ENCODE measurements at places on chromosomes 6 and 20.

- DNase-seq = no peak
Observed at GRCh38 chr20:37397076-37397953, 51.4 kb downstream of the SRC start.

DNA sequence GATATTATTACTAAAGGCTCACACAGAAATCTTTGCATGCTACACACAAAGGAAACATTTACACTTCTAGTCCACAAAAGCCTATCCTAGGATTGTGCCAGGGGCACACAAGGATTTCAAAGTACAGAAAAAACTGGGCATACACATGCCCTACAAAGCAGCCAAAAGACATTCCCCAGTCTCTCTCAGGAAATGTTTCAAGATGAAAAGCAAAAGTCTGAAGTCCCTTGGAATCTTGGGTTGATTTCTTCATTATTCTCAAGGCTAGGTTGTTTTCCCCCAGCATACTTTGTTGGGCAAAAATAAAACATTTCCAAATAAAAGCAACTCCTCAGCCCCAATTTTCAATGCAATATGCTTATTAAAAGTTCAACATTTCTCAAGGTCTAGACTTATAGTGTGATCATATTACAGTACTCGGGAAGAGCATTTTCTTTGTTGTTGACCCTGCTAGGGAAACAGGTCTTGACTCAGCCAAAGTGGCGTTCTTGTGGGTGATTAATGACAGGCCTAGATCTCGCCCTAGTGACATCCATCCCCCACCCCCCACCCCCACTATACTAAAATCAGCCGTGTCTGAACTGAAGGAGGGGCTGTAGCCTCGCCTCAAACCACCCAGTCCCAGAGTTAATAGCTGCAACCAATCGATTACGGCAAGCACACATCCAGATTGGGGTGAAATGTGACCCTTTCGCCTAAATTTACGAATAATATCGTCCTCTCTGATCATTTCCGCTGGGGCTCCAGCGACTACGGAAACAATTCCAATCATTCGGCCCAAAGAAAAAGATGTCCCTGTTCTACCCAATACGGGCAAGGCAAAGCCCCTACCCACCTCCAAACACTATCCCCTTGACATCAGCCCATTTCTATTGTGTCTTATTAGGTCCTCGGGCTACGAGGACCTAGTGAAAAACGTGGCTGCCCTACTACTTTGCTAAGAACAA is 1.4 kb downstream of the AKIRIN2 start:
- DNase-seq = no peak

- DNase-seq = no peak
Observed at GRCh38 chr20:62359043-62359490, 8.0 kb downstream of the LAMA5 start.

GRCh38 chr20:21608777-21609176 is 94.9 kb upstream of the NKX2-2 start:
- DNase-seq = no peak

DNA sequence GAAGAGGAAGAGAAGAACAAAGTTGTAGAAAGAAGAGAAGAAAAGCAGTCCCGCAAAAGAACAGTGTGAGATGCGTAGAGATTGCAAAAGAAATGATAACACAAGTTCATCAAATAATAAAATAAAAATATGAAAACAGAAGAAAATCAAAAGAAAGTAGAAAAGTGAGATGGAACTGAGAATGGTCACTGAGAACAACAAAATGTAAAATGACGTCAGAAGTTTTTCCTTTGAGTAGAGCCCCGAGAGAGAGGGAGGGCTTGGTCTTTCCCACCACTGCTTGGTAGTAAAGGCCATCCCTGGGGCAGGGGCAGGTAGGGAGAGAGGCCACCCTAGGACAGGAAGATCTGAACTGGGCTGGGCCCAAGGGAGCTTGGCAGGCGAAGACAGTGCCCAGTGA is 533.7 kb downstream of the QKI start:
- no peak for DNase-seq

DNA sequence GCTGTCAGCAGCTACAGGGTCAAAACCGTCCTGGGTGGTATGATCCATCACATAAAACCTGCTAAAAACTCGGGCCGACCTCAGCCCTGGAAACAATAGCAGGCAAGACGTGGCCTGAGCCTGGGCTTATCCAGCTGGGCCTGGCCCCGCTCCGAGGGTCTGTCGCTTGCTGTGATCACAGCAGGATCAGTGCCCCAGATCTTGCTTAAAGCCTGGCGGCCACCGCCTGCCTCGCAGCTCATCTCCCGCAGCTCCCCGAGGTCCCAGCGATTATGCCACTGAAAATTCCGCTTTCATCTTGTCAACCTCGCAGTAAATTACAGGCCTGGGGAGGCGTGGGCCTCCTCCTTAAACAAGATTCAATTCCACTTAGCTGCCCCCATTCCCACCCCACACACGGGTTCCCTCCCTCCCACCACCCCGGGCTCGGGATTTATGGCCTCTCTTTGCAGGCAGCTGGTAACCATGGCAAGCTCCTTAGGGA is 40.1 kb downstream of the CDH22 start:
- DNase-seq = no peak

- no peak for DNase-seq
Observed at GRCh38 chr6:73898599-73898998, 202.6 kb downstream of the CD109 start.

- no peak for DNase-seq
Observed at GRCh38 chr6:43054206-43054943, 724 bp upstream of the CUL7 start.

DNA sequence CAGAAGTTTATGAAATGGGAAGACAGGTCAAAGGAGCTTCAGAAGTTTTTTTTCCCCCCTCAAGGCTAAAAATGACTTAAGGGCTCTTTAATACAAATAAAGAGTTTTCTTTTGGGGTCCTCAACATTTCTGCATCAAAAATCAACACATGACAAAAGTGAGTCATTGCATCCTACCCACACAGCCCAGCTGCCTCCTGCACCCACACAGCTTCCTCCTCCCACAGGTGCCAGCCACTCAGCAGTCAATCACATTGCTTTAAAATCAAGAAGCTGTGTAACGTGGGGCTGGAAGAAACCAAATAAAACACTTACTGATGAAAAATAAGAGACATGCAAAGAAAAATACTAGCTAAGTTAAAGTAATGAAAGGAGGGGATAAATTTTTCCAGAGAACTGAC is 68.5 kb downstream of the MAP3K5 start:
- DNase-seq = no peak

- no peak for DNase-seq
Observed at GRCh38 chr6:161526794-161527193, 252.9 kb upstream of the AGPAT4 start.

DNA sequence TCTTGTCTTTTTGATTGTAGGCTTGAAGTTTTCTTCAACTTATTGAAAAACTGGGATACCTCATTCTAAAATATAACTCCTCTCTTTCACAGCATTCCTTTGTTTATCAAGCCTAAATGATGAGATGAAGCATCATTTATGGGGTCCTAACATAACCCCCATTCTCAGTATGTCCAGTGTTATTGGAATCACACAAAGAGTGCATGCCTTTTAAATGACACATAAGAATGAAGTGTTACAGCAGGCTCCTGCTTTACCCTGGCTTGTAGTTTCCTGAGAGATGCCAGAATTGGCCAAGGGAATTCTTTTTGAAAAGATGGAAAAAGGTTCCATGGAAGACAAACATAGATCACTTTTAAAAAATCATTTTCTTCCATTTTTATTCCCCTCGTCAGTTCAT is 502.4 kb downstream of the BCKDHB start:
- DNase-seq = no peak

GRCh38 chr6:66556936-66557335 is 849.9 kb upstream of the EYS start:
- DNase-seq = no peak

DNA sequence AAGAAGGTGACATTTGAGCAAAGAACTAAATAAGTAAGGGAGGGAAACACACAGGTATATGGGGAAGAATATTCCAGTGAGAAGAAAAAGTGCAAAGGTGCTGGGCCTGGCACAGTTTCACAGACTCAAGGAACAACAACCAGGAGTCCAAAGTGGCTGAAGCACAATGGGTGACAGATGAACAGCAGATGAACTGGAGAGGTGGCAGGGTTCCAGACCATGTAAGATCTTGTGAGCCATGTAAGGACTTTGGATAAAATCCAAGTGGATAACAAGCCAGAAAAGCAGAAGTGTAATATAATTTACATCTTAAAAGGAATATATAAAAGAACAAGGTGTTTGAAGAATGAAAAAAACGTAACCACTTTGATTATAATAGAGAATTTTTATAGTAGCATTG is 87.9 kb downstream of the MMS22L start:
- no peak for DNase-seq

- DNase-seq = no peak
Observed at GRCh38 chr6:106527979-106528378, 101.3 kb downstream of the RTN4IP1 start.
